ENCODE measurements at places on chromosomes 3 and 15.

- DNase-seq: no peak
Observed at GRCh38 chr15:93252780-93253179, 163.8 kb upstream of the RGMA start.

- DNase-seq: peak; percentile 6
Observed at GRCh38 chr3:155744626-155745324, at the start of gene PLCH1. TSS of gene PLCH1 (minus strand) at chr3:155745071. CDS start at chr3:155704224, 40,847 bp downstream.

DNA sequence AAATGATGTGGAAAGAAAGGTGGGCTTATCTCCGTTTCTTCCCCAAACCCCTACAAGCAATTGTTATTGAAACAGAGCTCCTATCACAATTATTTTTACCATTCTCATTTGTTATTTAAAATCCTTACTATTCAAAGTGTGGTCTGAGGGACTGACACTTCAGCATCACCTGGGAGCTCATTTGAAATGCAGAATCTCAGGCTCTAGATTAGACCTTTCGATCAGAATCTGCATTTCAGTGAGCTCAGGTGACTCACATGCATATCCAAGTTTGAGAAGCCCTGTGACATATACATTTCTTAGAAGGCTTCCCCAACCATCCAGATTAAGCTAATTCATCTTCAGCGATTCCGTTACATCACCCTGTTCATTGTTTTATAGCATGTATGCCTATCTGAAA lies 145.0 kb downstream of the KCNH8 start:
- DNase-seq: no peak

DNA sequence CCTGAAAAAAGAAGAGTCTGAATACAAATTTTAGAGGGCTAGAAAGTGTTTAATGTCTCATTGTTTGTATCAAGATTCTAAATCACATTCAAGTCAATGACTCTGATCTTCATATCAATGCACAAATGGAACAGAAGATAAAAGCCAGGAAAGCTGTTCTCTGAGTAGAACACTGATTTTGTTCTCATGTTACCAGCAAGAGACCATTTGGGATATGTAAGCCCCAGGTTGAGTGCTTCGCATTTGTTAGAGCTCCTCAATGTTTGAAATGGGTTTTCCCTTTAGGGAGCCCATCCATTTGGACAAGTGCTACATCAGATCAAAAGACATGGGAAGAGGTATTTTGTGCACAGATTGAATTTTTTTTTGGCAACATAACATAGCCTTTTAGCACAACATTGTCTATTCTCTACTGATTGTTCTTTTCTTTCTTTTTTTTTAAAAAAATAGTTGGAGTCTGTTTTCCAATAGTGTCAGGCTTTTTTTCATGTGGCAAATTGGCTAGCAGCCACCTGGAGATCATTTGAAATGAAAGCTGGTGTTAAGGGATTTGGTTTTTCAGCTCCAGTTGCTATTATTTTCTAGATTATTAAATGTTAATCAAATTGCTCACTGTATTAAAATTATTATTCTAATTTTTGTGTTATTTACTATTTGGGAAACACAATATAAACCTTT lies 74.5 kb upstream of the ZPLD1 start:
- no peak for DNase-seq

GRCh38 chr3:120604784-120605183 lies 8.6 kb downstream of the NDUFB4 start:
- DNase-seq: no peak

GRCh38 chr15:69317392-69317841 lies 18.7 kb downstream of the PAQR5 start:
- DNase-seq: no peak

GRCh38 chr3:73350996-73351395 lies 273.7 kb downstream of the PDZRN3 start:
- DNase-seq: no peak

- DNase-seq: no peak
Observed at GRCh38 chr3:124419303-124419702, 310.9 kb upstream of the UMPS start.

- DNase-seq: no peak
Observed at GRCh38 chr15:89599021-89599420, 23.8 kb downstream of the TICRR start.

DNA sequence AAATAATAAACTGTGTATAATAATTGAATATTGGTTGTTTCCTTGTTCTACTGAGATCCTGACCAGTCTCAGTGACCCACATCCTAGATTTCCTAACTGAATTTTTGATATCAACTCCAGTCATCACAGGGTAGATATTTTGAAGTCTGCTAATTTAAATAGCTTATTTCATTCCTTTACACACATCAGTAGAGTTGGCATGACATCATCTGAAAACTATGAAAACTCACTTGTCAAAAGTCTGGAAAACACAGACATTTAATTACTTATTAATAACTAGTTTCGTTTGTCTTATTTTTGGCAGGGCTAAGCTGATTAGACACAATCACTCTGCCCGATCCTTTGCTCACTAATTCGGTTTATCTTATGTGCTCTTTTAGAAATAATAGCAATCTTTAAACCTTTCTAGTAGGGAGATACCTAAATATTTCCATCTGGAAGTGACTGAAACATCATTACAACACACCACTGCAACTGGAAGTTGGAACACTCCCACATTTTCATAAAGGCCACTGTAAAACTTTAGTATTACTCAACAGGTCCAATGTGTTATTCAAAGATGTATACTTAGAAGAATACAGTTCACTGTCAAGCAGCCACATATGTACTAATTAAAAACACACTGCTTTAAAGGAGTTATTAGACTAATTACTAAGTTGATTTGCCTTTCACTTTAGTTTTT lies 198.4 kb upstream of the ZNF717 start:
- no peak for DNase-seq

DNA sequence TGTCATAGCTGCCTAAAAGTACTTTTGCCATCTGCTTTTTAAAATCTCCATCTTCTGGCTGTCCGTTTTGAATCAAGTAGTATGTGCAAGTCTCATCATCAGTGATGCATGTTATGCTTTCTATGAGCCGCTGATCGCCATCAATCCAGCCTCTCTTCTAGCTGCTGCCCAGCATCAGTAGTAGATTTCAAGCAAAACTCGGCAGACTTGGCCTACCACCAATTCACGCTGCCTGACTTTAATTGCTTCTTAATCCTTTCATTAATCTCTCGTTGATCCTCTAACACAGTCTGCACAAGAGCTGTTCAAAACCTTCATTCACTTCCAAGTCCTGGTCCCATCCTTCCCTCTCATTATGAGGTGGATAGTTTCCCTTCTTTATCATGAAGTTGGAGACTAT lies 104.9 kb downstream of the NSUN3 start:
- DNase-seq: no peak

- DNase-seq: no peak
Observed at GRCh38 chr3:154334973-154335420, 10.7 kb upstream of the DHX36 start.

- no peak for DNase-seq
Observed at GRCh38 chr15:100721758-100722550, 119.6 kb downstream of the ASB7 start.
